ENCODE measurements at places on chromosomes 16 and 17.
A peak's percentile ranks its signal among the peaks of the same experiment; 100 is the strongest.

DNA sequence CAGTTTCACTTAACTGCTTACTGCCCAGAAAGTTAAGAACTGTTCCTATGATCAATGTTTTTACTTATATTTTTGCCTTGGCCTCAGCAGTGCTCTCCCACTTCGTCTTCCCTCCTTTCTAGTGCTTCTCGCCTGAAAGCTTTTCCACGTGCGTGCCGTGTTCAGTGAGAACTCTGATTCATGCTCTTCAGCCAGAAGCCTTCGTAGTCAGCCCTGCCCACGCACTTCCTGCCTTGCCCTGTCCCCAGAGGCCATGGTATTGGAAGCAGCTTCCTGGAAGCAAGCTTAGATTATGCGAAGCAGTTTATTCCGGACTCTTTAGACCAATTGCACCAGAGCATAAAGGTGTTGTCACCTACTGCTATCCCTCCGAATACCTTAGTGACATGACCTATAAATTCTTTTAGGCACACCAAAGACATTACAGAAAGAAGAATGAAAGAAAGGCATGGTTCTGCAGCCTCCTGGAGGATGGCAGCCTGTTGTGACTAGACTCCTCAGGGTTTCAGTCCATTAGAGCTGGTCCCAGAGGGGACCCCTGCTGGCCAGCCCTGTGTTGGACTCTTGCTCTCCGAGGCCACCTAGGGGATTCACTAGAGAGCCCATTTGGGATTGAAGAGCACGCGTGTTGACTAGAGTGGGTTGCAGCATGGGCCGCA is 105.2 kb downstream of the RPTOR start:
- DNase-seq: peak; percentile 88
- peaks cover 12% of the 10 kb centered on the region for H3K36me3 ChIP-seq
- peak overlapping the region; percentile 88 for H3K27ac ChIP-seq
- peaks cover 69% of the 10 kb centered on the region for H3K4me1 ChIP-seq

DNA sequence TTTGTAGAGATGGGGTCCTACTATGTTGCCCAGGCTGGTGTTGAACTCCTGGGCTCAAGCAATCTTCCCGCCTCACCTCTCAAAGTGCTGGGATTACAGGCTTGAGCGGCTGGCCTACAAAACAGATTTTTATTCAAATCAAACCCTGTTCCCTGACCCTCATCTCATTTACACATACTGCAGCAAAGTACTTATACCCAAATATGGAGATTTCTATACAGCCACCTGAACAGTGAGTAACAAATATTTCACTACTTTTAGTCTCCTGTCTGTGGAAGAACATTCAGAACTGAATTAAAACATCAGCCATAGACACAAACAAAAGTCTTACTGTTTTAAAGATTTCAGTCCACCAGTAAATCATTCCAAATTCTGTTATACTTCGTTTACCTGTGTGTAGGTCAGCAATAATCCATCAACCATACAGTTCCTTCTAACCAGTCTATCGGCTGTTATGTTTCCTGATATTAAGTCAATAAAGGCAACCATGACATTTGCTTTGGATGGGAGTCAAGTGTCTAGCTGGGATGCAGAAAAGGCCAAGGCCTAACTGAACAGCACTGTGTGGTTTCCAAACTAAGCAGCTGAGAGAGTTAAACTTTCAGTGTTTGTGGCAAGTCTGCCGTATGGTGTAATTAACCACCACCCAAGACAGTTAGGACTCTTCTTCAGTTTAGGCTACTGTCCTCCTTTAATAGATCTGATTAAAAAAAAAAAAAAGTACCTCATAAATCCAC is 22.3 kb downstream of the ERN1 start:
- H3K4me1 ChIP-seq: peaks cover 60% of the 10 kb centered on the region
- H3K27ac ChIP-seq: peak overlapping the region; percentile 89
- H3K4me3 ChIP-seq: peak overlapping the region; percentile 27
- H3K36me3 ChIP-seq: peaks cover 4% of the 10 kb centered on the region

- H3K4me3 ChIP-seq: no peak overlapping the region
- H3K4me1 ChIP-seq: peaks cover 50% of the 10 kb centered on the region
- H3K36me3 ChIP-seq: peaks cover 1% of the 10 kb centered on the region
- H3K27me3 ChIP-seq: peaks cover 22% of the 10 kb centered on the region
- DNase-seq: peak; percentile 73
These were observed 94.6 kb downstream of the RGS9 start for GRCh38 chr17:65231662-65232335.

DNA sequence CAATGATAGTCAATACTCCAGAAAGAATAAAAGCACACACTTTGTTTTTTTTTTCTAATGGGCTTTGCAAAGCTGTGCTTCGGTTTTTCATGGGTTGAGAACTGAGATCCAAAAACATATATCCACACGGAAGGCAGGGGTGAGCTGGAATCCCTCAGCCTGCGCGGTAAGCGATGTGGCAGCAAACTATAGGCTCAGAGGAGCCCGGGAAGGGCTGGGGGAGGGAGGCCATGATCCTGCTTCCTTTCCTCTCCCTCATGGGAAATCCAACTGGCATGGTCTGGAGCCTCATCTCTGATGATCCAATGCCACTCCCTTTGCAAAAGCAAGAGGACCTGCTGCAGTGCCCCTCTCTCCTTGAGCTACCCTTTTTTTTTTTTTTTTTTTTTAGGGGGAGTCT is 8.2 kb downstream of the RBFOX3 start:
- peaks cover 37% of the 10 kb centered on the region for H3K27me3 ChIP-seq
- no peaks in the 10 kb centered on the region for H3K4me1 ChIP-seq
- DNase-seq: no peak
- H3K27ac ChIP-seq: no peak overlapping the region

DNA sequence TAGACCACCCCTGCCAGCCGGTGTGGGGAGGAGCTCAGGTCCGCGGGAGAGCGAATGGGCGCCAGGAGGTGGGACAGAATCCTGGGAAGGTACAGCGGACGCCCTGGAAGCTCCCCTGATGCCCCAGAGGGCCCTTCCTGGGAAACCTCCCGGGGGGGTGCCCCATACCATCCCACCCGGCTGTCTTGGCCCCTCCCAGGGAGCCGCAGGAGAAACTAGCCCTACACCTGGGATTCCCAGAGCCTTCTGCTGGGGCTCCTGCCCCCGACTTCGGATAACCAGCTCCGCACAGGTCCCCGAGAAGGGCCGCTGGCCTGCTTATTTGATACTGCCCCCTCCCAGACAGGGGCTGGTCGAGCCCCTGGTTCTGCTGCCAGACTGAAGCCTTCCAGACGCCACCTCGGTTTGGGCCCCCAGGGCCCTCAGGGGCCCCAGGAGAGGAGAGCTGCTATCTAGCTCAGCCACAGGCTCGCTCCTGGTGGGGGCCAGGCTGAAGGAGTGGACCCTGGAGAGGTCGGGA is 3.0 kb upstream of the CBX4 start:
- peak overlapping the region; percentile 85 for H3K4me3 ChIP-seq
- no peak for DNase-seq
- H3K27me3 ChIP-seq: peaks cover 16% of the 10 kb centered on the region
- H3K27ac ChIP-seq: peak overlapping the region; percentile 42
- peaks cover 35% of the 10 kb centered on the region for H3K4me1 ChIP-seq
- H3K36me3 ChIP-seq: peaks cover 5% of the 10 kb centered on the region

- H3K36me3 ChIP-seq: peaks cover 6% of the 10 kb centered on the region
- peaks cover 48% of the 10 kb centered on the region for H3K4me1 ChIP-seq
- no peak overlapping the region for H3K4me3 ChIP-seq
- DNase-seq: no peak
- peaks cover 14% of the 10 kb centered on the region for H3K27me3 ChIP-seq
These were observed 10.4 kb upstream of the GJD3 start for GRCh38 chr17:40374821-40375498.

DNA sequence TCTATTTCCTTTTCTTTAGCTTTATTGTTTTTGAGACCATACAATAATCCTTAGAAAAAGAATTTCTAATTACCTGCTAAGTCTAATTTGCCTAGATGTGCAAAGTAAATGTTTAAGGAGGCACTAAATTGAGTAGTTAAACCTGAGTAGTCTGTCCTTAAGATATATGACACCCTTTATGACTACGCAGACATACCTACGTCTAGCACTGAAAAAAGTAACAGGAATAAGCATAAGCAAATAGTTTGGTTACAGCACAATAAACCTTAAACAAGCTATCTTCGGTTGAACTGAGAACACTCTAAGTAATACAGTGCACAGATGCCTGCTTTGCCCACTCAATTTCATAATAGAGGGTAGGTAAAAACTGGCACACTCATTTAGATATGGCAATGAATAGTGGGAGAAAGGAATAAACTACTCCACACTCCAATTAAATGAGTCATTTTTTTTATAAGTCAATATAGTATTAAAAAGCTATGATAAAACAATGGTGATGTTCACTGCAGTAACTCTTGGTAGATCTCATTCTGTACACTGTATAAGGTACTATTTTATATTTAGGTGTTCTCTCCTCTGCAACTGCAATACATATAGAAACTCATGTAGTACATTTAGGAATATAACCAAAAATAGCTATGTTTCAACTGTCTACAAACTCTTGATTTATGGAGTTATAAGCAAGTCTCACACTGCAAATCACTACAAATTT is 19.7 kb upstream of the INTS2 start:
- DNase-seq: no peak
- peak overlapping the region; percentile 24 for H3K27ac ChIP-seq
- H3K4me1 ChIP-seq: peaks cover 5% of the 10 kb centered on the region
- no peak overlapping the region for H3K4me3 ChIP-seq
- H3K27me3 ChIP-seq: no peaks in the 10 kb centered on the region

- peak overlapping the region; percentile 23 for H3K27ac ChIP-seq
- H3K4me3 ChIP-seq: no peak overlapping the region
- no peaks in the 10 kb centered on the region for H3K27me3 ChIP-seq
These were observed 50.1 kb downstream of the XPO6 start for GRCh38 chr16:28161626-28162025.

GRCh38 chr17:66915204-66915611 is 49.3 kb upstream of the CACNG4 start:
- no peaks in the 10 kb centered on the region for H3K36me3 ChIP-seq
- peaks cover 21% of the 10 kb centered on the region for H3K27me3 ChIP-seq
- no peak overlapping the region for H3K4me3 ChIP-seq

- H3K4me1 ChIP-seq: no peaks in the 10 kb centered on the region
- peaks cover 1% of the 10 kb centered on the region for H3K27me3 ChIP-seq
- H3K4me3 ChIP-seq: no peak overlapping the region
These were observed 64.2 kb upstream of the ZNF469 start for GRCh38 chr16:88318521-88318920.

DNA sequence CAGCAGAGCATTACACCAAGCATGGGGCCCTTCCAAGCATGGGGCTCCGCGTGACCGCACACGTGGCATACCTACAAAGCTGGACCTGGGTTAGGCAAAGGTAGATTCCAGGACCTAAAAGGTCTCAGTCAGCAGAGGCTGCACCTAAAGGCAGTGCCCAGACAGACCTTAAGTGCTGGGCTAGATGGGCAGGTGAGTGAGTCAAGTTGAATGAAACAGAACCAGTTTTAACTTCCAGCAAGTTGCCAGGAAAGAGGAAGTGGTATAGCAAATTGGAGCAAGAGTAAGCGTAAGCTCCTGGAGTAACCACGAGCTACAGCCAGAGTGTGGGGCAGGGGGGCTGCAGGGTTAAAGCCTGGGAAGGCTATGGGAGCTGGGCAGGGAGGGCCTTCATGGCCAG is 49.5 kb downstream of the SRCIN1 start:
- no peaks in the 10 kb centered on the region for H3K36me3 ChIP-seq
- peaks cover 42% of the 10 kb centered on the region for H3K27me3 ChIP-seq
- no peak for DNase-seq
- H3K4me3 ChIP-seq: no peak overlapping the region
- no peak overlapping the region for H3K27ac ChIP-seq

DNA sequence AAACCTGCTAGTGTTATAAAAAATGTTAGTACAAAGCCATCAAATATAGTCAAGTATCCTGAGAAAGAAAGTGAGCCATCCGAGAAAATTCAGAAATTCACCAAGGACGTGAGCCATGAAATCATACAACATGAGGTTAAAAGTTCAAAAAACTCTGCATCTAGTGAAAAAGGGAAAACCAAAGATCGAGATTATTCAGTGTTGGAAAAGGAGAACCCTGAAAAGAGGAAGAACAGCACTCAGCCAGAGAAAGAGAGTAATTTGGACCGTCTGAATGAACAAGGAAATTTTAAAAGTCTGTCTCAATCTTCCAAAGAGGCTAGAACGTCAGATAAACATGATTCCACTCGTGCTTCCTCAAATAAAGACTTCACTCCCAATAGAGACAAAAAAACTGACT is 31.7 kb downstream of the RBBP6 start:
- H3K27me3 ChIP-seq: no peaks in the 10 kb centered on the region
- no peaks in the 10 kb centered on the region for H3K4me1 ChIP-seq
- H3K4me3 ChIP-seq: no peak overlapping the region
- peaks cover 40% of the 10 kb centered on the region for H3K36me3 ChIP-seq
- DNase-seq: no peak

GRCh38 chr16:68772871-68773270 is 35.8 kb downstream of the CDH1 start:
- no peak for DNase-seq
- H3K27ac ChIP-seq: no peak overlapping the region
- H3K4me1 ChIP-seq: peaks cover 29% of the 10 kb centered on the region
- no peaks in the 10 kb centered on the region for H3K36me3 ChIP-seq
- H3K27me3 ChIP-seq: peaks cover 27% of the 10 kb centered on the region
- H3K4me3 ChIP-seq: no peak overlapping the region

GRCh38 chr17:10139577-10139976 is 58.8 kb downstream of the GAS7 start:
- H3K4me1 ChIP-seq: peaks cover 9% of the 10 kb centered on the region
- no peaks in the 10 kb centered on the region for H3K36me3 ChIP-seq
- H3K27me3 ChIP-seq: no peaks in the 10 kb centered on the region
- no peak for DNase-seq

DNA sequence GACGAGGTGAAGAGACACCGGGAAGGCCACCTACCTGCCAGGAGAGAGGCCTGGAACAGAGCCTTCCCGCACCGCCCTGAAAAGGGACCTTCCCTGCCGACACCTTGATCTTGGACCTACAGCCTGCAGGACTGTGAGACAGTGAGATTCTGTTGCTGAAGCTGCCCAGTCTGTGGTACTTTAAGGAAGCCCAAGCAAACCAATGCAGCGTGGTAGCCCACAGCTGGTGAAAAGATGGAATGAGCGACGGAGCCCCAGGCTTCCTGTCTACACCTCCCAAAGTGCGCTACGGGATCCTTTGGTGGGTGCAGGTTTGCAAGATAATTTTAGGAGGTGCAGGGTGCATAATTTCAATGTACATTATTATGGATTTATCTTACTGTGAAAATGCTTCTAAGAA is 33.9 kb downstream of the TNFRSF13B start:
- H3K36me3 ChIP-seq: no peaks in the 10 kb centered on the region
- no peak overlapping the region for H3K4me3 ChIP-seq
- no peak overlapping the region for H3K27ac ChIP-seq
- DNase-seq: no peak
- H3K4me1 ChIP-seq: no peaks in the 10 kb centered on the region

- H3K36me3 ChIP-seq: peaks cover 6% of the 10 kb centered on the region
- DNase-seq: no peak
- H3K27me3 ChIP-seq: peaks cover 8% of the 10 kb centered on the region
These were observed 847.7 kb upstream of the RBFOX1 start for GRCh38 chr16:6484935-6485334.

DNA sequence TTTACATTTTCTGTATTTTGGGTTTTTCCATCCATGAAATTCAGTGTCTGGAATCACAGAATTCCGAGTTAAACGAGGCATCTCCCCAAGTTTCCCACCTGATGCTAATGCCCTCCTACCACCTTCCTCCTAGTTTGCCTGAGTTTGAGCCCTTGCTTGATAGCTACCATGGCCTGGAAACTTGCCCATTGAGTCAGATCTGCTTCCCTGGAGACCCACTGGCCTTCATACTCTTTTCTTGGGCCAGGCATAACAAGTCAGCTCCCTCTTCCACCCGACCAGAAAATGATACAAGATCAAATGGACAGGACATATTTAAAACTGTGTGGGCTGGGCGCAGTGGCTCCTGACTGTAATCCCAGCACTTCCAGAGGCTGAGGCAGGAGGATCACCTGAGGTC is 10.2 kb downstream of the SETD1A start:
- H3K27me3 ChIP-seq: no peaks in the 10 kb centered on the region
- DNase-seq: no peak
- H3K36me3 ChIP-seq: peaks cover 16% of the 10 kb centered on the region
- H3K27ac ChIP-seq: no peak overlapping the region
- no peak overlapping the region for H3K4me3 ChIP-seq
